NCI-H1105 (cell line): ENCODE measurements at places on chromosomes 3 and 15.

DNA sequence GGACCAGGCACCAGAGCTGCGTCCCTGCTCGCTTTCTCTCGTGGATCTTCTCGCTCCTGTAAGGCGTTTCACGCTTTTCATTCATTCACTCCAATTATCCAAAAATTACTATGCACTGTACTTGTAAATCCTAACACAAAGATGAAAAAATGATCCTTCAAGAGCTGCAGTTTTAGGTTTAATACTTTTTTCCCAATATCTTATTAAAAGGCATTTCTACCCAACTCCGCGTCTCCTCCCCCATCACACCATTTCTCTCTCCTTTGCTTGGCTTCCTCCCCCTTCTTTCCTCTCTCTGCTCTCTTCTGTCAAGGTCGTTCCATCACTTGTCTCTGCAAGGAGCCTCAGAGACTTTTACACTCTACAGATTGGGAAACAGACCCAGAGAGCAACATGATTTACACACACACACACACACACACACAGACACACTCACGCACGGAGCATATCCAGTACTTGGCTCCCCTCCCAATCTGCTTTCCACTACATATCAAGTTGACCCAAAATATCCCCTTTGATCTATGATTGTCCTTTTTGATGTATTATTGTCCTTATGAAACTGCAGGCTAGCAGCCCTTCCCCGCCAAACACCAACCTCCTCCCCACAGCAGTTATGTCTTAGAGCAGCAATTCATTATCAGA, 479 bp upstream of the CLDN1 start:
- DNase-seq: no peak

DNA sequence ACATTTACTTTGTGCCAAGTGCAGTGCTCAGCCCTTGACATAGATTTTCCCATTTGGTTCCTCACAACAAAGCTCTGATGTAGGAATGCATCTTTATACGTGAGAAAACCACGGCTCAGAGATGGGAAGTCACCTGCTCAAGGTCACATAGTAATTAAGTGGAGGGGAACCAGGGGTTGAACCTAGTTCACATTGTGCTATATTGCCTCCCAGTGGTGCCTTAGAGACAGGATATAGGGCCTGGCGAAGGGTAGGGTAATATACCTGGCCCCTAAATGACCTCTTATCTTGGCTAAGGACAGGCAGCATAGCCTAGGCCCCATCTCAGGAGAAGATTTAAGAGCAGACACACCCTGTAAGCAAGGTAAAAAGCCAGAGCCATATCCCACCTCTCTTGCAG, 71.5 kb downstream of the FOXP1 start:
- DNase-seq: no peak

- DNase-seq: no peak
Observed at GRCh38 chr3:69332934-69333333, 53.0 kb downstream of the FRMD4B start.

DNA sequence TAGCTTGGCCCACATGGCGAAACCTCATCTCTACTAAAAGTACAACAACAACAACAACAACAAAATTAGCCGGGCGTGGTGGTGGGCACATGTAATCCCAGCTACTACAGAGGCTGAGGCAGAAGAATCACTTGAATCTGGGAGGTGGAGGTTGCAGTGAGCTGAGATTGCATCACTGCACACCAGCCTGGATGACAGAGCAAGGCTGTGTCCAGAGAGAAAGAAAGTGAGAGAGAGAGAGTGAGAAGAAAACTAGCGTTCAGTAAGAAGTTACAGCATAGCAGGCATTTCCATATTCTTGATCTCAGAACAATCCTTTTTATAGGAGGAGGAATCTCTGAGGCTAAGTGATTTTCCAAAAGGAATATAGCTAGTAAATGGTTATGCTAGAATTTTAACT, 1076.1 kb downstream of the AGBL1 start:
- DNase-seq: no peak

DNA sequence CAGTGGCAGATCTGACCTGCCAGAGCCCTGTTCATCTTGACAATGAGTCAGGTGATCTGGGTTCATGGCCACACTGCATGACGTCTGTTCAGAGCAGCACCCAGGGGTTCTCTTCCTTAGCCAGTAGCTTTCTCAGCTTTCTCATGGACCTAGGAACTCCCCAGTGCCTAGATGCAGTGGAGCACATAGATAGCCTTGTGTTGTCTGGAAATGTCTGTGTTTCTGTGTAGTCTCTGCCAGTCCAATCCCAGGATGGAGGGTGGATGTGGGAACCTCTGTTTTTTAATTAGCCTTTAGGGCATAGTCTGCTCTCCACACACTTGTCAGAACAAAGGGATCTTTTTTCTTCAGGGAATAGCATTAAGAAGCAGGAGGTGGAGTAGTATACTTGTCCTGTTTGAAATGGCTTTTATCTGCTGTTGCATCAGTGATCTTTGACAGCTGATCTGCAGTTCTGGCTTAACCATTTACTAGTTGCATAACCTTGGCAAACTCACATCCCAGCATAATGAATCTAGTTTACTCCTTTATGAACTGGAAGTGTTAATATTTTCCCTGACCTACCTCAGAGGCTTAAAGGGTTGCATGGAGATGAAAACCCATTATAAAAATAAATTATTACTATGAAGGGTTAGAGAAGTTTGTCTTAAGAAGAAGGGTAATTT, 16.1 kb upstream of the CACNA1D start:
- DNase-seq: no peak

- DNase-seq: no peak
Observed at GRCh38 chr3:69929019-69929418, 70.5 kb upstream of the SAMMSON start.

GRCh38 chr15:92882697-92883162, 17.4 kb upstream of the CHD2 start:
- DNase-seq: no peak

GRCh38 chr3:65597226-65597951, 441.3 kb downstream of the MAGI1 start:
- DNase-seq: peak; percentile 42

DNA sequence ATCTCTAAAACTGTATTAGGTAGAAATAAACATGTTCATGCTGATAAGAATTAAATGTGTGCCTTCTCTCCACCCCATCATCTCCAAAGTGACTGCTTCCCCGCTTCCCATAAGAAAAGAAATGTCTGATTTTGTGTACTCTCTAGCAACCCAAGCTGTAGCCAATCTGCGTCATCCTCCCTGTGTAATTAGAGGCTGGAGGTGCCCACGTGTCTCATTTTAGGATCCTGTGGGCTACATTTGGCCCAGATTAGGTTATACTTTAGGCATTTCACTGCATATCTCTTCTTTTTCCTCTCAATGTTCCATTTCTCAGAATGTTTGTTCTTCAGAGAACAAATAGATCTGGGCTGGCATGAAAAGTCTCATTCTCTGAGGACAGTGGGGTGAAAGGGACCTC, 19.3 kb upstream of the ZNF148 start:
- DNase-seq: no peak

- peak; percentile 34 for DNase-seq
Observed at GRCh38 chr3:45688194-45688881, 858 bp upstream of the SACM1L start.

GRCh38 chr3:65210026-65210814, 522.4 kb upstream of the ADAMTS9 start:
- no peak for DNase-seq

- DNase-seq: no peak
Observed at GRCh38 chr15:77503240-77503639, 82.6 kb downstream of the HMG20A start.

GRCh38 chr15:75832114-75832513, 11.1 kb upstream of the UBE2Q2 start:
- DNase-seq: no peak
